ENCODE measurements at places on chromosomes 1 and 21.

GRCh38 chr1:178487070-178487615, 9.6 kb downstream of the CLEC20A start:
- no peak for DNase-seq

DNA sequence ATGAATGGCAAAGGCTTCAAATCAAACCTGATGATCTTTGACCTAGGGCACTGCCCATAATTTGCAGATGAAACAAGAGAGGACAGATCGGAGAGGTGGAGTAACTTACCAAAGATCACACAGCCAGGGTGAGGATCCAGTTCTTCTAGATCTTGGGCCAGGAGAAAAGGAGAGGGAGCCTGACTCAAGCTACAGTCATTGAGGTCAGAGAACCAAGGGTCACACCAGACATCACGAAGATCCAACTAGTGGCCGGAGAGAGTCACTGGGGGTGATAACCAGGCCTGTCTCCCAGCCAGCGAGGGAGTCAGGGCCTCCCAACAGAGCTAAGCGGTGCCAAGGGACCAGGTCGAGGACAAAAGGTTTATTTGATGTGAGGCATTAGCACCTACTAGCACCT, 115.0 kb downstream of the RIPK4 start:
- no peak for DNase-seq

GRCh38 chr1:2477309-2477708, 1.2 kb downstream of the PLCH2 start:
- DNase-seq = no peak

GRCh38 chr1:230170153-230170547, 103.1 kb downstream of the GALNT2 start:
- no peak for DNase-seq

GRCh38 chr1:76951153-76951552, 83.9 kb downstream of the ST6GALNAC5 start:
- DNase-seq = no peak

- no peak for DNase-seq
These were observed 32.9 kb downstream of the KIFAP3 start for GRCh38 chr1:170041423-170042192.

DNA sequence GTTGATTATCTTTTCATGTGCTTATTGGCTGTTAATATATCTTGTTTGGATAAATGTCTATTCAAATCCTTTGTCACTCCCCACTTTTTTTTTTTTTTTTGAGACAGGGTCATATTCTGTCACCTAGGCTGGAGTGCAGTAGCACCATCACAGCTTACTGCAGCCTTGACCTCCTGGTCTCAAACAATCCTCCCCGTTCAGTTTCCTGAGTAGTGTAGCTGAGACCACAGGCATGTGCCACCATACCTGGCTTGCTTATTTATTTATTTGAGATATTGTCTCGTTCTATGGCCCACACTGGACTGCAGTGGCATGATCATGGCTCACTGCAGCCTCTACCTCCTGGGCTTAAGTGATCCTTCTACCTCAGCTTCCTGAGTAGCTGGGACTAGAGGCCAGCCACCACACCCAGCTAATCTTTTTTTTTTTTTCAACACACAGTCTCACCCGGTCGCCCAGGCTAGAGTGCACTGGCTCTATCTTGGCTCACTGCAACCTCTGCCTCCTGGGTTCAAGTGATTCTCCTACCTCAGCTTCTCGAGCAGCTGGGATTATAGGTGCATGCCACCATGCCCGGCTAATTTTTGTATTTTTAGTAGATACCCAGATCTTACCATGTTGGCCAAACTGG, 13.9 kb upstream of the MYCL start:
- no peak for DNase-seq

DNA sequence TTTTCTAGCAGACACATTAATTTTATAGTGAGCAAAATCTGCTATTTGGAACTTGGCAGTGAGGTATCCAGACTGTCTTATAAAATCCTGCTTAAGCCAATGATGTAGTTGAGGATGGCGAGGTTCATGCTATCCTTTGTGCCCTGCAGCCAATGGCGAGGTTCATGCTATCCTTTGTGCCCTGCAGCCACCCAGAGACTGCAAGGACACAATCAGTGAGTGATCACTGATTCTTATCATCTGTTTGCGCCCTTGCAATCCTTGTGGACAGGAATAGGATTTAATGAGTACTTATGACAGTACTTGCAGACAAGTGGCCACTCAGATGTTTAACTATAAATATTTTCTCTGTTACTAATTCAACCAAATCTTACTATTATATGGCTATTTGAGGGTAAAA, 112.6 kb downstream of the EIF4G3 start:
- DNase-seq = no peak

DNA sequence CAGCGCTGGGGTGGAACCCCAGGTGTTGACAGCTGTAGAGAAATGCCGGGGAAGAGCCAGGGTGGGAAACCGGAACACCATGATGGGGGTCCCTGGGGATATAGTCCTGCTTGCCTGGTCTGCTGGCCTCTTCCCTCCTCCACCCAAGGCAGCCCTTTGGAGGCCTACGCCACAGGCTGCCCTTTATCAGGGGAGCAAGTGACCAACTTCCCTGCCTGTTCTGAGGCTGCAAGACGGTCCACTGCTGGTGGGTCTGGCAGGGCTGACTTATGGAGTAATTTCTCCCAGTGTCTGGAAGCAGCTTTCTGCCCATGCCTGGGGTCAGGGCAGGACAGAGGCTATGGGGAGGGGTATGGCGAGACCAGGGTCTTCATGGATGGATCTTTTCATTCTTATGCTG, 50.8 kb upstream of the EDN2 start:
- DNase-seq = no peak

GRCh38 chr1:978835-979743, 2.8 kb downstream of the PERM1 start:
- no peak for DNase-seq

DNA sequence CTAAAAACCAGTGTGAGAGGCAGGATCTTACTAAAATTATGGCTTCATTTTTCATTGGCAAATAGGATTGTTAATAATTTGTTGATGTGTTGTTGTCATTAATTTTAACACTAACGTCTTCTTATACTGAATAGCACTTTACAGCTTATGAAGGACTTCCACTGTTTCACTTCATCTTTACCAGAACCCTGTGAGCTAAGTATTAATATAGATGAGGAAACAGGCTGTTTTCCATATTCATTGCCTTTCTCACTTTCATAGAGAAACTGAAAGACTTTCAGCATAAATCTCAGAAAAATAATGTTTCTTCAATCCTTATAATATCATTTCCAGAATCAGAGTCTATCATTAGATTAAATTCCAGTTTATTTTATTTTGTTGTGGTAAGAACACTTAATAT, 8.5 kb downstream of the MAP10 start:
- DNase-seq = no peak

DNA sequence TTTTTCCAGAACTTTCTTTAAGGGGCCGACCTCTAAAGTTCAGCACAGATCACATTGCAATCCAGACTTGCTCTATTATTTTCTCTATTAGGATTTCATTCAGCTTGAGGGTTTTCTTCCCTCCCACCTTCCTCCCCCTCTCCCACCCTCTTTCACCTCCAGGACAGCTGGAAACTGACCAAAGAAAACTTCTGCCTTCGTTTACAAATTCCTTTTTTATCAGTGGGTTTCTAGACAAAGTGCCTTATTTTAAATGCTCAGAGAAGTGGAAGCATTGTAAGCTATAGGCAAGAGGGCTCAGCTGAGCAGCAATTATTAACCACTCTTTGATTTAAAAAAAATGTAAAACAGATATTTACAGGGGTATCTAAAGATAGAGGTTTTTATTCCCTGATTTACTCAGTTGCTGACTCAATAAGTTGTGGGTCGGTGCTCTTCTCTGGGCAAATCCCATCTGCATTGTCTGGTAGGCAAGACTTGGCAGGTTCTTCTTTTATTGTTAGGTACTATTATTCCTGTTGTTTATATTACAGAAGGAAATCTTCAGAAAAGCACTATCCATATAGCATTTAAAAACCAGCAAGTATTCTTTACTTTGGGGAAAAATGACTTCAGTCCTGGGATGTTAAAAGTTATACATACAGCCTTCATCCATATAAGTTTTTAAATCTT, 277.0 kb upstream of the C1orf105 start:
- DNase-seq = no peak

GRCh38 chr1:113871597-113872113, at the start of gene PTPN22:
PTPN22 (minus strand) TSS chr1:113871712.
- DNase-seq = no peak

GRCh38 chr1:22971611-22972405, 858 bp downstream of the LACTBL1 start:
- no peak for DNase-seq

GRCh38 chr1:48693180-48693579, 83.5 kb downstream of the BEND5 start:
- DNase-seq = no peak

GRCh38 chr1:222454782-222455181, 93.1 kb downstream of the HHIPL2 start:
- no peak for DNase-seq
